Activated CD4-positive, alpha-beta T cell treated with anti-CD3 and anti-CD28 coated beads, Interleukin-10, Interleukin-2, amounts not matched to agents 100 ng/mL and 50 ng/mL, durations not matched to agents 16 hours and 8 hours (primary cell): ENCODE measurements at places on chromosomes 11 and 22.

GRCh38 chr11:62614275-62614674, 1.2 kb downstream of the ROM1 start:
- DNase-seq, result peak; percentile 57

GRCh38 chr22:25764270-25765015, 22.5 kb downstream of the MYO18B start:
- no peak for DNase-seq

DNA sequence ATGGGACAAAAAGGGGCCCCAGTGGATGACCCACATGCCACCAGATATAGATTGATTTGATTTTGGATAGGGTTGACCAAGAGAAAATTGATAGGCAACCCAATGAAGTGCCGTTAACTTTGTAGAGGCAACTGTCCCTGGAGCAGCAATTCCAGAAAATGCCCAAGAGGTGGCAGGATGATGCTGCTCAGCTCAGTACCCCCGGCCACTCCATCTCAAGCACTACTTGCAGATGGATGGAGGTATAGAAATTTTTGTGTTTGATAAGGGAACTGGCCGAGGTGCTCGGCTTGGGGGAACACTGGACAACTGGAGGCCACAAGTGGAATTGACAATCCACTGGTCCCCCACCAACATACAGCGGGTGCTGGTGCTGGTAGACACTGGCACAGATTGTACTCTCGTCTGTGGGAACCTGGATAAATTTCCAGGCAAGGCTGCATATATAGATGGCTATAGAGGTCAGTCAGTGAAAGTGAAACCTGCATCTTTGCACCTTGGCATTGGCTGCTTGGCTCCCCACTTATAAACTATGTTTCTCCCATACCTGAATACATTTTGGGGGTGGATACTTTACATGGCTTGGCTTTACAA, 86.3 kb downstream of the CCDC83 start:
- DNase-seq, result peak; percentile 70

DNA sequence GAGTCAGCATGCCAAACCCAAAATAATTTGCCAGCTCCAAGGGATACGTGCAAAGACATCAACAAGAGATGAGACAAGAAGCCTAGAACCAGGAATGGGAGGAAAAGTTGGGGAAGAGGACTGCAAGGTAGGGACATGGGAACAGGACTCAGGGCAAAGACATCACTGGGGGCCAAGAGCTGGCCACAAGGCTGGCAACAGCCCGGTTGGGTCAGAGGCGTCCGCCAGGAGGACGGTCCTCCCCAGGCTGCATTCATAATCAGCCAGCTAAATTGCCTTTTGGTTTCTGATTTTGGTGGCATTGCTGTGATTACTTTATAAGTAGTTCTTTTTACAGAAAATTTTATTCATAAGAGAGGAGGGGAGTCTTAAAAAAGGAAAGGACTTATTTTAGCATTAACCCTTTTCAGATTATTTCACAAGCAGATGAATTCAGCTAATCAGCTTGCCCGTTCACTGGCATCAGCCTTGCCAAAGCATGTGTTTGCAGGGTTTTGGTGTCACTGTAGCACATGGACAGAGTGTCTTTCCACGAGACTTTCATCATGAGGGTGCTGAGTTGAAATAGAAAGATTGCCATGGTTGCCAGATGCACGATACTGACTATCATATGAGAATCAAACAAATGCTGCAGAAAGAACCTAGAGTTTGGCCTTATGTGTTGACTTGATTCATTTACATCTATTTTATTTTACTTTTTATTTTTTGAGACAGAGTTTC, 23.2 kb upstream of the NAV2 start:
- DNase-seq, result no peak

GRCh38 chr22:19878461-19879245, 24.0 kb upstream of the GNB1L start:
- DNase-seq, result no peak

- no peak for DNase-seq
These were observed 76.0 kb downstream of the MYEOV start for GRCh38 chr11:69369945-69370344.

- no peak for DNase-seq
These were observed 3.4 kb downstream of the APOA1 start for GRCh38 chr11:116833816-116834534.

- DNase-seq, result no peak
These were observed 775 bp downstream of the FAM181B start for GRCh38 chr11:82732734-82733443.

- DNase-seq, result no peak
These were observed 17.1 kb upstream of the SERPIND1 start for GRCh38 chr22:20756846-20757245.

DNA sequence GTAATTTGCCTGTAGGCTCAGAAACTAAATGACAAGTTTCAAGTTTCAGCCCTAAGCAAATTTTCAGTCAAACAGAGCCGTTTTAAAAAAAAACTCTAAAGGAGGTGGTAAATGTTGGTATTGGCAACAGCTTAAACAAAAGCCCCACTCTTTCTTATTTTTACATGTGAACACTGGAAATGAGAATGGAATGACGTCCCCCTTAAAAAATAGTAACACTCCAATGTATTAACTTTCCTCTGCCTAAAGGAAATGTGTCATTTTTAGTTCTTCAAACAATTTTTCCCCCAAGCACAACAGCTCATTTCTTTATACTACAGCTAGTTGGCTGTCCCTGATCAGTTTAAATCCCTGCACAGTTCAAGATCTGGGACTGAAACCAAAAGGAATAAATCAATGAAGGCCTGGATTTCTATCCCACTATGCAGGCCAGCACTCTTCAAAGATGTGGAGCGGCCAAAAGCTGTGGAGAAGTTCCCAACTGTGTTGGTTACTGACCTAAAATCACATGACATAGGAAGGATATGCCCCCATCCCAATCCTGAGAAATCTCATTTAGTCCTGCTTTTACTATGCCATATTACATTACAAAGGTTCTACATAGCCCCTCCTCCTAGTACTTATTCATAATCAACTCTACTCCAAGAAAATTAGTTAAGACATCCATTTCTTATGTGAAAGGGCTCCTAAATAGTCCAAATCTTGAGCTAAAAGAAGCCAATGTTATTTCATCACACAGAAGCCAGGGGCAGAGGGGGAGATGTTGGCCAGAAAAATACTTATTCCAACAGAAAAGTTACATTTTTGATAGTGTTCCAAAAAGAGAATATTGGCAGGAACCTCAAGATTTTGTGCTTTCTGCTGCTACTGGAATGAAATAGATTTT, 95.9 kb downstream of the CADM1 start:
- DNase-seq, result no peak

- no peak for DNase-seq
These were observed 100.3 kb upstream of the TEAD1 start for GRCh38 chr11:12573707-12574485.

- DNase-seq, result no peak
These were observed 576.8 kb downstream of the SOX6 start for GRCh38 chr11:15779518-15779917.

- no peak for DNase-seq
These were observed 439 bp downstream of the YAP1 start for GRCh38 chr11:102110761-102111010.

GRCh38 chr11:69870766-69871165, 51.5 kb upstream of the FGF3 start:
- DNase-seq, result no peak

GRCh38 chr11:61357233-61357893, 4.3 kb downstream of the CYB561A3 start:
- no peak for DNase-seq

DNA sequence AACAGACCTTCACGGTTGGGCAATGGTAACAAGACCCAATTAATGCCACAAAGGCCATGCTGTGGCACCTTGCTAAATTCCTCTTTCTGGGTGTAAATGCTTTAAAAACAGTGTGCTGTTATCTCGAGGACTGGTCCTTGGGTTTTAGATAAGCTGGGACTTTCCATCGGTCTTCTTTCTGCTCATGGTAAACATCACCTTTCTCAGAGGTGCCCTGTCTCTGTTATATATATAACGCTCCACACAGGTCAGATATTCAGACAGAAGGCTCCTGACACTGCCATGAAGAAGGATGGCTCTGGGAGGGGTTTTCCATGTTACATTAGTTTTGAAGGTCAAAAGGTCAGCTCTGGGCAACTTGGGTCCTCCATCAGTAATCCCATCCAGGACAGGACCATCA, 151.6 kb downstream of the BBOX1 start:
- DNase-seq, result no peak
